Body of pancreas (tissue), 4 donors: ENCODE measurements at places on chromosomes 6 and 20.
A peak's percentile ranks its signal among the peaks of the same experiment; 100 is the strongest.

DNA sequence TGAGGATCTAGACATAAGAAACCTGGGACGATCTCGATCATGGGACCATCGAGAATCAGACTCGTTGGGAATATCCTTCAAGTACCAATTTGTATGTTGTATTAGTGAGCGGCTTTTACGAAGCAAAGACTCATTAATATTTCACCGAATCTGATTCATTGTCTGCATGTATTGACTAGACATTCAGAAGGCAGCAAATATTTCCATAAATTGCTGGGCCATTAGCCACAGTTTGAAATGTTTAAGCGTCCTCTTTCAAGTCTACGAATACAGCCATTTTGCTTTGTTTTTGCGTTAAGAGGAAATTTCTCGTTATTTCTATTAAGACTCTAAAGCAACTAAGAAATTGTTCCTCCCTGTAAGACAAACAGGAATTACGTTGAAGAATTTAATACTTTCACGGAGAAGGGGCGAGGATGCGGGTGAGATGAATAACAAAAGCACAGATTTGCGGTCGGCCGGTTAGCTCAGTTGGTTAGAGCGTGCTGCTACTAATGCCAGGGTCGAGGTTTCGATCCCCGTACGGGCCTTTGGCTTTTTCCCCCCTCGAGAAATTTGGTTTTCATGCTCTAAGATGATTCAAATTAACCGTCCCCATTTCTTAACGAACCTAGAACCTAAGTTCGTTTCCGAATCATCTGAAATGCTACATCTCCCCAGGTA, 18.5 kb downstream of the POM121L2 start:
- no peak for DNase-seq

- DNase-seq, result no peak
Observed at GRCh38 chr6:29845405-29846006, 17.9 kb downstream of the HLA-G start.

DNA sequence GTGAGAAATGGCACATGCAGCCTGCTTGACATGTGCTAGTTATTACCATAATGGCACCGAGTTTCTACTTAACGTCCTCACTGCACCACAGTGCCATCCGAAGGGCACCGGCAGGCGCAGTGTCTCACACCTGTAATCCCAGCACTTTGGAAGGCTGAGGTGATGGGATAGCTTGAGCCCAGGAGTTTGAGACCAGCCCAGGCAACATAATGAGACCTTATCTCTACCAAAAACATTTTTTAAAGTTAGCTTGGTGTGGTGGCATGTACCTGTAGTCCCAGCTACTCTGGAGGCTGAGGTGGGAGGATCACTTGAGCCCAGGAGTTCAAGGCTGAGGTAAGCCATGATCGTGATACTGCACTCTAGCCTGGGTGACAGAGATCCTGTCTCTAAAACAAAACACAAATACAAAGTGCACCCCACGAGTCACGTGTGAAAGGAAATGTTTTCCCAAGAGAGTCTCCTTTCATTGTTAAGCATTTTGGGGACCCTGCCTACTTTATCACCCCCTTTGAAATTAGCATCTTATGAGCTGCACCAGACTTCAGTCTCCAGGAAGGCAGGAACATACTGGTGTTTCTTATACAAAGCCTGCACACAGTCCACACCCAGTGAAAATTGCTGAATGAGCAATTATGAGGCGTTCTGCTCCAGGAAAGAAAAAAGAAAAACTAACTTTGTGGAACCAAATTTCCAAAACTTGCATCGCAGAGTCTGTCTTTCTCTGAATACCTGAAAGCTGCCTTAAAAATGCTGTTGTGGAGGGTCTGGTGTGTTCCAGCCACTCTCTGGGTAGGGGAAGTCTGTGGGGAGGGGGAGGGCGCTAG, 47.1 kb upstream of the FOXQ1 start:
- DNase-seq, result no peak

DNA sequence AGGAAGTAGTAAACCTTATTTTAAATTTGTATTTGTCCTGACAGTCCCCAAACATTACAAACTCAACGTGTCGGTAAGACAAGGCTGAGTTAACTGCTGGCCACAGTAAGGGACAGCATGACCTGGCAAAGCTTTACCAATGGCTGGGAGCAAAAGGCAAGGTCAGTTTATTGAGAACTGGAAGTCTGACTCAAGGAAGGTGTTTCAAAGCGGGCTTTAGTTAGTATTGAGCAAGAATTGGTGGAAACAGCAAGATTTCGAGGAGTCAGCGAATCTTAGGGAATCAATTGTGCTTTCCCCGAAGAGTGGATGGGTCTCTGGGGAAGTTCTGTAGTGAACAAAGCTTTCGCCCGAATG, 885 bp upstream of the GZF1 start:
- no peak for DNase-seq

DNA sequence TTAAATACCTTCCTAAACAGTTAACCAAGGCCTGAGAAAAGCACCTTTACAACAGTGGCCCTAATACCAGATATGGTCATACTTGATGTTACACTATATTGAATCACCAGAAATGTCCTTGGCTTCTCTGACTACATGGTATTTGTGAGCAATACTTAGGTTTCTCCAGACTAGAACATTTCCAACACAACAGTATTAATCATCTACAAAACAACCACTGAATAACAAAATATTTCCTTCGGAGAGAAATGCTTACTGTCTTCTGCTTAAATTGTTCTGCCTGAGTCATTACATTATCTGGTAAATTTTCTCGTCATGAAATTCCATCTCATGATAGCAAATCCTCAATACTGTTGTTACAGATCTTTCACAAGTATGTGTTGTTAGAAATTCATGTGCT, 252.9 kb upstream of the RUNX2 start:
- DNase-seq, result no peak

GRCh38 chr20:1010659-1011058, 8.5 kb upstream of the RSPO4 start:
- DNase-seq, result no peak

- no peak for DNase-seq
Observed at GRCh38 chr6:22838345-22838744, 269.0 kb downstream of the HDGFL1 start.

- no peak for DNase-seq
Observed at GRCh38 chr6:52522151-52522626, 54.7 kb downstream of the TRAM2 start.

GRCh38 chr6:154689493-154690255, 43.5 kb upstream of the SCAF8 start:
- no peak for DNase-seq

- DNase-seq, result no peak
Observed at GRCh38 chr20:2282181-2282580, 13.6 kb upstream of the TGM3 start.

DNA sequence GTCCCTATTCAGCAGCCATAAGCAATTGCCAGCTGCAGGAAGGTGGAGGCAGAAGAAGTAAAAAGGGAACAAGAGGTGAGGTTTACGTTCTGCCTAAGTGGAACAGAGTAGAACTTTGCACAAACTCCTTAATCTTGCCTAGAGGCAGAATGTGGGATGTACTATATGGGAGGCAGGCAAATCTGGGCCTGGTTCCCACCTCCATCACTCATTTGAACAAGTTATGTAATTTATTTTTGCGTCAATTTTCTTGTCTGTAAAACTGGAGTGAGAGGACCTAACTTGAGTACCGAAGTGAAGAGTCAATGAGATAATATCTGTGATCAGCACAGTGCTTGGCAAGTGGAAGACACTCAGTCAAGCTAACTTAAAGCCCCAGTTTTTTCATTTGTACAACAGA, 2.0 kb upstream of the TPBG start:
- DNase-seq, result no peak

DNA sequence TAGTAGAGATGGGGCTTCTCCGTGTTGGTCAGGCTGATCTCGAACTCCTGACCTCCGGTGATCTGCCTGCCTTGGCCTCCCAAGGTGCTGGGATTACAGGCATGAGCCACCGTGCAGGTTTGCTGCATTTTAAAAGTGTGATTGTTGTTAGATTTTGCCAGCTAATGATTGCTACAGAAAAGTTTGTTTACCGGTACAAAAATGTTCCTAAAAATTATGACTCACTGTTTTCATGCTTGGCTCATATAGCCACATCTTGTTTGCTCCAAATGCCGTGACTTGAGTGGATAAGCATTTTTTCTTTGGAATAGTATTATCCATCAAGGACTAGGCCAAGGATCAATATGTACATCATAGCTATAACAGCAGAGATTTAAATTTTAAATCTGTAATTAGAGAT, 24.3 kb downstream of the LRRN4 start:
- DNase-seq, result no peak

GRCh38 chr6:136921936-136922684, at the start of gene SLC35D3:
SLC35D3 (plus strand) TSS chr6:136922301; CDS start chr6:136922429, 128 bp downstream.
- peak; percentile 31 for DNase-seq

DNA sequence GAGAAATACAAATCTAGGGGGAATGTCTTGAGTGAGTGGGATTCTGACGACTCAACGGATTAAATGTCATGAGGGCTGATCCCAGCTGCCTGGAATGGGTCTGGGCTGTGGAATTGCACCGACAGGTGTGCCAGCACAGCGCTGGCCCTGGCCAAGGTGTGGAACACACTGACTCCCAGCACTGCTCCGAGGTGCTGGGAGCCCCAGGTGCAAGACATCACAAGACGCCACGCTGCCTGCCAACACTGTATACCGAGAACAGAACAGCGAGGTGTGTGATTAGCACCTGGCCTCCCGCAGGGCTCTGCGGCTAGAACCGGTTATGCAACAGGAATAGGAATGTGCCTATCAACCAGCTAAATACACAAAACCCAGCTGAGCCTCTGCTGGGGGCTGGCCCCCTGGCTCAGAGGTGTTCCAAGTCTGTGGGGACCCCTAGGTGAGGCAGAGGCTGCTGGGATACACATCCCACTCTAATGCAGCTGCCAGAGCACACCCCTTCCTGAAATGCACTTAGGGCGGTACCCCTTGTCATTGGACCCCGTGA, 24.8 kb upstream of the APMAP start:
- DNase-seq, result peak; percentile 98

- no peak for DNase-seq
Observed at GRCh38 chr6:158938811-158939254, 61.2 kb downstream of the RSPH3 start.

- DNase-seq, result no peak
Observed at GRCh38 chr20:21510414-21511384, 3.2 kb downstream of the NKX2-2 start.

DNA sequence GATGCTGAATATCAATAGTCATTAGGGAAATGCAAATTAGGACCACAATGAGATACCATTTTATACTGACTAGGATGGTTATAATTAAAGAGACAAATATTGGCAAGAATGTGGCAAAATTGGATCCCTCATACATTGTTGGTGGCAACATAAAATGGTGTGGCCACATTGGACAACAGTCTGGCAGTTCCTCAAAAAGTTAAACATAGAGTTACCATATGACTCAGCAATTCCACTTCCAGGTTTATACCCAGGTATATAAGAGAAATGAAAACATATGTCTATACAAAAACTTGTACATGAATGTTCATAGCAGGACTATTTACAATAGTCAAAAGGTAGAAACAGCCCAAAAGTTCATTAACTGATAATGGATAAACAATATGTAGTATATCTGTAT, 2.0 kb upstream of the CRIP3 start:
- DNase-seq, result no peak

DNA sequence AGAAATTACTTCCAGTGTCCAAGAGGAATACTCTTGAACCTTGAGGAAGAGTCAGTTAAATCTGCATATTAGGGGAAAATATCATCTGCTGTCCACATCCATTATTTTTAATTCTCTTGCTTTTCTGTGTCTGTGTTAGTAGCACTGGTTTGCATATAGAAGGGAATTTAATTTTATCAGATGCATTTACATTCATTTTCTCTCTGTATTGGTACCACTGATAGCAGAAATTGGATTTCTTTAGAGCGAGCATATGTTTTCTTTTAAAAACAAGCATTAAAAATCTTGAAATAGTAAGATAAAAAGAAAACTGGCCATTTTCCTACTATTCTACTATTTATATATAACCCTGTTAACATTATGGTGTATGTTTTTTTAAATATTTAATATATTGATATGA, 83.8 kb downstream of the KIZ start:
- no peak for DNase-seq

DNA sequence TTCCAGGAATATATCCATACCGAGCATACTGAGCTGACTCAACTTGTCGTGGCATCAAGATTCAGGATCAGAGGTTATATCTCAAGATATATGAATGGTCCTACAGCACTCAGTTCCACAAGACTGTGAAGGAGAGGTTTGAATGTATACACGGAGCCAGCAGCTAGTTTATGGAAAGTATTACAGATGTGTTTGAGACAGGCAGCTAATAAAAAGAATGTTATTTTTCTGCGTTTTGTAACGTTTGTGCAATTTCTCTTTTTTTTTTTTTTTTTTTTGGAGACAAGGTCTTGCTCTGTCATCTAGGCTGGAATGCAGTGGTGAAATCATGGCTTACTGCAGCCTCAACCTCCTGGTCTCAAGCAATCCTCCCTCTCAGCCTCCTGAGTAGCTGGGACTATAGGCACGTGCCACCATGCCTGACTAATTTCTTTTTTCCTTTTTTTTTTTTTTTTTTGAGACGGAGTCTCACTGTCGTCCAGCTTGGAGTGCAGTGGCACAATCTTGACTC, 3.4 kb upstream of the FAM110A start:
- DNase-seq, result no peak

- DNase-seq, result no peak
Observed at GRCh38 chr6:25774120-25774715, 19.7 kb downstream of the SLC17A4 start.

GRCh38 chr20:5178046-5178445, 51.2 kb downstream of the CDS2 start:
- no peak for DNase-seq

DNA sequence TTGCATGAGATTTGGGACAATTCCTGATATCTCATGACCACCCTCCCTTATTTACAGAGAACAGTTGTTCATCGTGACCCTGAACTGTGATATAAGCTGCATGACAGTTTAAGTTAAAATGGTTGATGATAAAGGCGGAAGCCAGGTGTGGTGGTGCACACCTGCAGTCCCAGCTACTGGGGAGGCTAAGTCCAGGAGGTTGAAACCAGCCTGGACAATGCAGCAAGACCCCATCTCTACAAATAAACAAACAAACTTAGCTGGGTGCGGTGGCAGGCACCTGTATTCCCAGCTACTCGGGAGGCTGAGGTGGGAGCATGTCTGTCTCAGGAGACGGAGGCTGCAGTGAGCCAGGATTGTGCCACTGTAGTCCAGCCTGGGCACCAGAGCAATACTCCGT, 24.1 kb downstream of the COL20A1 start:
- no peak for DNase-seq

DNA sequence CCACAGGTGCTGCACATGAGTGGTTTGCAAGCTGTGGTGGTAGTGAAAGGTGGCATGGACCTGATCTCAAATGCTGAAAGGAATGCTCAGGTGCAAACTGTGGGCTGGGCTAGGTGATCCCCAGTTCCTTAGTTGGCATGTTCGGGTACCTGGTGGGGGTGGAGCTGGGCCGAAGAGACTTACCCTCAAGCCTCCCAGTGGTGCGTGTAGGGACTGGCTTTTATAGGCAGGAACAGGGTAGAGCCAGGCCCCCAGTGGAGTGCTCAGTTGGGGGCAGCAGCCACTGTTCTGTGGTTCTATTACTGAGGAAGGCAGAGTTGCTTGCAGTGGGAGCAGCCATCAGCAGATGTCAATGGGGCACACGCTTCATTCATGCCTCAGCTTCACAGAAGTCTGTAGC, 399.8 kb downstream of the HTR1B start:
- DNase-seq, result no peak
